EL (cell line): ENCODE measurements at places on chromosomes 11 and 22.

- DNase-seq: no peak
Observed at GRCh38 chr22:43100225-43100624, 10.3 kb upstream of the BIK start.

GRCh38 chr11:73386016-73386415, 9.8 kb downstream of the RELT start:
- no peak for DNase-seq

GRCh38 chr11:1304380-1304779, 5.1 kb downstream of the TOLLIP start:
- DNase-seq: no peak

DNA sequence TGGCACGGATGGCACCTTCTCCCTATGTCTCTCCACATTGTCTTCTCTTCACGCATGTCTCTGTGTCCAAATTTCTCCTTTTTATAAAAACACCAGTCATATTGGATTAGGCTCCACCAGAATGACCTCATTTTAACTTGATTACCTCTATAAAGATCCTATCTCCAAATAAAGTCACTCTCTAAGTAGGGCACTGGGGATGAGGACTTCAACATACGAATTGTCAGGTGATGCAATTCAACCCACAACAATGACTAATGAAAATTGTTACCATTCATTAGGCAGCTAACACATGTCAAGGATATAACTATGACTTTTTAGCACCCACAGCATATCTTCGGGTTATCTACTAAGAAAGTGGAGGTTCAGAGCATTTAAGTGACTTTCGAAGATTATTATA, 55.5 kb upstream of the USP47 start:
- DNase-seq: no peak

DNA sequence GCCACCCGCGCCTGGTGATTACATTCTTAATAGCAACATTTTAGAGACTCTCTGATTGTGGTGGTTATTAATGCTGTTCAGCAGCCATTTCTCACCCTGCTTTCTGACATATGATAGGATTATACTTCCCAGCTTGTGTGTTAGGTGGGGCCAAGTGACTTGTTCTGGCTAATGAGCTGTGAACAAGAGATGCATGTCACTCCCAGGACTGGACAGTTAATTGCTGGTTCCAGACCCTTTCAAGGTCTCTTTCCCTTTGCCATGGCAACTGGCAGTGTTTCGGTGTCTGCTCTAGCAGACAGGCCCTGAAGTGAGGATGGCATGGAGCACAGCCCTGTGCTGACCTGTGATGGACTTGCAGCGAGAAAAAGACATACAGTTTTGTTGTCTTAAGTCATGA, 8.9 kb upstream of the PTPRJ start:
- DNase-seq: no peak
